ENCODE measurements at places on chromosomes 7 and 10. TPM values are rescaled to one million over a fixed set of nuclear protein-coding genes. Genes with fewer than 3 reads are reported as not detected.

DNA sequence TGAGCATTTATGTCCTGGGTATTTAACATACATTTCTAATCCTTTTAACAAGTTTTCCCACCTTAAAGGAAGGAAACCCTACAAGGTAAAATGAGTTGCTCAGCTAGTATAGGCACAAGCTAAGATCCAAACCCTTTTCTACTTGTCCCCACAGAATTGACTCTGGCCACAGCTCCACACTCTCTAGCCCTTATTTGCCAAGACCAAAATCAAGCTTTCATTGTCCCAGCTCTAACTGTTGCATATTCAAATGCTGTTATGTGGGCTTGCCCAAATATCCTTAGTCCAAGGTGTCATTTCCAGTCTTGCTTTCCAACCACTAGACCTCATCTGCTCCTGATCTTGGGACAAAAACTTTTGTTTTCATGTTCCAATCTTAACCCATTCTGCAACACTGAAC lies 31.3 kb upstream of the LSM8 start:
- DNase-seq = no peak

GRCh38 chr7:1669954-1670893 lies at the start of gene ELFN1:
Gene ELFN1 (plus strand): TSS chr7:1670277. CDS start chr7:1744597, 74,320 bp downstream.
- DNase-seq = no peak

DNA sequence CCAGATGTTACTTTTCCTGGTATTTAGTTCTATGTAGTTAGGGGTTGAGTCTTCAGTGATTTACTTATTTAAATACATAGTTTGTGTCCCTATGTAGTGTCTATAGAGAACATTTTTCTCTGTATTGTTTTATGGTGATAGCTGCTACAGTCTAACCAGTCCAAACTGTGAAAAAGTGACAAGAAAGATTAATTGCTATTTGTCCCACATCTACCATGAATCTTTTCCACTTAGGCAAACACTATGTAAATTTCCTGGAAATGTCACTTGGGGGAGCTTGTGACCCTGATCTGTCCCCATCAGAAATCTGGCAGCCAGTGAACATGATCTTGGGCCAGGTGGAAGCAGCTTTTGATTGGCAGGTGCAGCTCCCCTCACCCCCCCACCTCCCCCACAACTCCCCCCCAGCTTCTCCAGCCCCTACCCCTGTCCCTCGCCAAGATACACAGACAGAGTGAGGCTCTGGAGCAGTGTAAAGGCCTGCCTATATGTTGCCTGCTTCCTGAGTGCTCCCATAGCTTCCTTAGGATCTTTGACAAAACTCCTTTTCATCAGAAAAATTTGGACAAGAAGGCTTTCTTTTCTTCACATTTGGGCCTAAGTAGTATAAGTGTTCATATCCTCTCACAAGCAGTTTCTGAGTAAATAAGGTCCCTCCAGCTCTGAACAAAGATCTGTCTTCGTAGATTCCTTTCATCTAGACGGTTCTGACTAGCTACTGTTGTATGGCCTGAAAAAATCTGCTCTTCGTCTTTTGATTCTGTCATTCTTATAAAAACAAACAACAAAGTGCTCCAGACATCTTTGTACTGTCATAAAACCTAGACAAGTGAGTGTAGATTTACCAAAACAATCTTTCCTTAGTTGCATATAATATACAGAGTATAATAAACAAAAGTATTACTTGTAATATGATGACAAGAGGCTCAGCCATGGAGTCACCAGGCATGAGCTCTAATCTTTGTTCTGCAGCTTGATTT lies 31.5 kb upstream of the SLC13A1 start:
- no peak for DNase-seq

- DNase-seq = no peak
Observed at GRCh38 chr10:71203716-71204115, 8.7 kb upstream of the UNC5B start.

DNA sequence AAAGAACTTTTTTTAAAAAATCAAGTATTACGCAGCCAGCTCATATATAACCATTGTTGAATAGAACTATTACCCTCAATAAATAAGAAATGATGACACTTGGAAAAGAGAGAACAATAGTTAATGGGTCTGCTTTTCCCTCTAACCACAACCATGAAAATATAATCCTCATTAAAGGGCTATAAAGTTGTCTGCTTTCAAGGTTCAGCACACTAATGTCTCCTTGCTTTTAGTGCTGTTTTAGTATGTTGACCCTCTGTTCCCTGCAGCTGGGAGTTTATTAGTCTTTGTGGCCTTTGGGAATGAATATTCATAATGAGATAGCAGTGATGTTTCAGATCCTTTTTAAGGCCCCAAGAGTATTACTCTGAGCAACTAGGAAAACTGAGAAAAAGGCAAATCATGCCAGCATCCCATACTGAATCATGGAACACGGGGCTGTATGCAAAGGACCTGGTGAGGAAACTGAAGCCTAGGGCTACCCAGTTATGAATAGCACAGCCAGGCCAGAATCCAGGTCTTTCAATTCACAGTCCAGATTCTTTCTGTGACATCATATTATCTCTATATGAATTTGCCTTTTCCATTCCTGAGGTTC lies 332.0 kb upstream of the LRGUK start:
- DNase-seq = no peak

GRCh38 chr7:27784399-27785053 lies 44.6 kb downstream of the TAX1BP1 start:
- DNase-seq = no peak

- DNase-seq = no peak
Observed at GRCh38 chr7:134021836-134022235, 105.3 kb upstream of the LRGUK start.

GRCh38 chr7:111090846-111091245 lies at the start of gene LRRN3:
Gene LRRN3 (plus strand): TSS chr7:111091127. CDS start chr7:111122773, 31,646 bp downstream.
- no peak for DNase-seq

- DNase-seq = no peak
Observed at GRCh38 chr7:127690806-127691205, 38.8 kb downstream of the SND1 start.

- no peak for DNase-seq
Observed at GRCh38 chr10:67095531-67095930, 169.7 kb downstream of the LRRTM3 start.

Gene KCTD7
- total RNA-seq = 17.3 TPM
